ENCODE measurements at places on chromosomes 3 and 15.
A peak's percentile ranks its signal among the peaks of the same experiment; 100 is the strongest.

- DNase-seq = no peak
Observed at GRCh38 chr3:60657972-60658371, 593.3 kb downstream of the FHIT start.

- no peak for DNase-seq
Observed at GRCh38 chr15:88663141-88663621, 24.4 kb downstream of the ISG20 start.

- DNase-seq = no peak
Observed at GRCh38 chr3:126927846-126928245, 55.1 kb upstream of the PLXNA1 start.

DNA sequence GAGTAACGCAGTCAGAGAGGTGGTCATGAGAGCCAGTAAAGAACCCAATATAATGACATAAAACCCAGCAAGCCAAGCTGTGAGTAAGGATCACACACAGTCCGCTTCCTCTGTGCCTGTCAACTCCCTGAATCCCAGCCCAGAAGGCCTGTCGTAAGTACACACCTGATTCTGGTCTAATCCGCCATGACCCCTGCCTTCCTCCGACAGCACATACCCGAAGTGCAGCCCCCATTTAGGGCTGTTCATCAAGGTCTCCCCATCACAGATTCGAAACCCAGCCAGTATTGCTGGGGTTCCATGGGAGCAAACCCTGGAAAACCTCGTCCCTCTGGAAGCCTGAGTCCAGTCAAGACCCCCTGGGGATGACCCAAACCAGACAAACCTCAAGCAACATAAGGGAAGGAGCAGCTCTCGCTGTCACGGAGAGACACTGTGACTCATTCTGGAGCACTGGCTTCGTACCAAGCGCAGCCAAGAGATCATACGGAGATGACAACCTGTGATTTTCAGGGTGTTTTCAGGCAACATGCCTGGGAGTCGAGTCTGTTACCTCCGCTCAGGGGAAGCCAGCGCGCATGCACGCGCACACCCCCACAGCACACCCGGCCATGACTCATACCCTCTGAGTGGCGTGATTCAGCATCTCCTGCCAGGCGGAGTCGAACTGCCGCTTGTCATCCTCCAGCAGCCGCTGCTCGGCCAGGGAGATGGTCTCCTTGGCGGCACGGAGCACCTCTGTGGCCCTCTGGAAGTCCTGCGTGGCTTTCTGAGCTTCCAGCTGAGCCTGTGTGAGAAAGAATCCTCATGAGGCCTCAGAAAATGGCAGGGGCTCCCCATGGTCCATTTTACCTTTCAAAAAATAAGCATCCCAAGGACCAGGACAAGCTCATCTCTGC lies 63.0 kb downstream of the SH3BP5 start:
- DNase-seq = peak; percentile 96

GRCh38 chr3:41363830-41364523 lies 164.7 kb downstream of the CTNNB1 start:
- DNase-seq = no peak

DNA sequence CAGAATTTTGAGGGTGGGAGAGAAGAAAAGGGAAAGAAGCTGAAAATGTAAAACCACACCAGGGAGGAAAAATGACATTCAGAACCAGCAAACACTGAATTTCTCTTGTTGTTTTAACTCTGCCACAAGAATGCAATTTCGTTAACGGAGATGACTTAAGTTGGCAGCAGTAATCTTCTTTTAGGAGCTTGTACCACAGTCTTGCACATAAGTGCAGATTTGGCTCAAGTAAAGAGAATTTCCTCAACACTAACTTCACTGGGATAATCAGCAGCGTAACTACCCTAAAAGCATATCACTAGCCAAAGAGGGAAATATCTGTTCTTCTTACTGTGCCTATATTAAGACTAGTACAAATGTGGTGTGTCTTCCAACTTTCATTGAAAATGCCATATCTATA lies 15.5 kb downstream of the GREM1 start:
- no peak for DNase-seq

DNA sequence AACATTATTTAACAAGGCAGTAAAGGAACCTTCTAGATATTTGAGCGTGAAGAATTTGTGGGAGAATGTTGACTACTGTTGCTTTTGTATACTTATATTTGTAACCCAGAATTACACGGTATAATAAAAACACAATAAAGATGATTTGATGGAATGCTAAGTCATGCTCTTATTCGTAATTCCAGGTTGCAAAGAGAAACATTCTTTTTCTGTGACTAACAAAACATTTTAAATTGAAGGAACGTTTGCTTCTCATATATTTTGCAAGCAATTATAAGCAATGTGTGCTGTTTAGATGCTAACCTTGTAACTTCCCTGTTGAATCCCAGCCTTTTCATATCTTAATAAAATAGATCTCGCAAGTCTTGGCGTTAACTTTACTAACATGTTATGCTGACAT lies 124.4 kb upstream of the CGNL1 start:
- DNase-seq = no peak

- no peak for DNase-seq
Observed at GRCh38 chr3:22013641-22014040, 262.6 kb upstream of the ZNF385D start.

- no peak for DNase-seq
Observed at GRCh38 chr3:140007081-140007480, 72.1 kb downstream of the CLSTN2 start.

GRCh38 chr15:83206526-83207008 lies 1.1 kb downstream of the HDGFL3 start:
- no peak for DNase-seq

Measured in activated CD4-positive, alpha-beta T cell treated with anti-CD3 and anti-CD28 coated beads, Interleukin-2, amount 50 U/mL, for 16 hours (primary cell).